Heart left ventricle (tissue), 16 donors: ENCODE measurements at places on chromosomes 1 and 21.
A peak's percentile ranks its signal among the peaks of the same experiment; 100 is the strongest.

GRCh38 chr1:217137210-217137881 lies 414.1 kb upstream of the ESRRG start:
- DNase-seq: no peak

- DNase-seq: no peak
These were observed 18.7 kb upstream of the SLAMF6 start for GRCh38 chr1:160541622-160542302.

- DNase-seq: no peak
These were observed 548 bp downstream of the B3GALT5 start for GRCh38 chr21:39613041-39613934.

- no peak for DNase-seq
These were observed 3.8 kb upstream of the LCE3A start for GRCh38 chr1:152626744-152627143.

DNA sequence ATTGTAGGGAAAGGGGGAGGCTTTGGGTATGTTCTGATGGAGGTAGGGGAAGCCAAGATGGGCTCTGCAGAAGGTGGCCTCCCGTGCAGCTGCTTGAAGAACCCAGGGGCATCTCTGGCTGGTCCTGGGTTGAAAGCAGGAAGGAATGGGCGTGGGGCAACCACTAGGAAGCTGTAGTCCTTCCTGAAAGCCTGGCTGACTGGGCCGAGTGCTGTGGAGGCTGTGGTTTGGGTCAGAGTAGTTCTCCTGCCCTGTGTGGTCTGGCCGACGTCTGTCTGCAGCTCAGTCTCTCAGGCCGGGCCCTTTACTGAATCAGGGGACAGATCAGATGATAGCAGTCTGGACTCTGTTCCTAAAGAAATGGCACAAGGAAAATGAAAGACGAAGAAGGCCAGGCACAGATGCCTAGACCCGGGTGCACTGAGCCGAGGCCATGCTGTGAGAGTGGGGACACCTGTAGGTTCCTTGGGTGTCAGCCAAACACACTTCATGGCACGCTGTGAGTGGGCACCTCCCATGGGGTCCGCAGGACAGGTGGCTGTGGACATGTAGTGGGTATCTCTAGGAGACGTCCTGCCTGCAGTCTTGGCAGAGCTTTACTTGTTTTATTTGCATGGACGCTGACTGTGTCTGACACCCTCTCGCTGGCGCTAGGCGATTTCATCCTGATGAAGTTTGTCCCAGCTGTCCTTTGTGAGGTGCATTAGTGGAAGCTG lies 87.0 kb downstream of the POFUT2 start:
- no peak for DNase-seq

DNA sequence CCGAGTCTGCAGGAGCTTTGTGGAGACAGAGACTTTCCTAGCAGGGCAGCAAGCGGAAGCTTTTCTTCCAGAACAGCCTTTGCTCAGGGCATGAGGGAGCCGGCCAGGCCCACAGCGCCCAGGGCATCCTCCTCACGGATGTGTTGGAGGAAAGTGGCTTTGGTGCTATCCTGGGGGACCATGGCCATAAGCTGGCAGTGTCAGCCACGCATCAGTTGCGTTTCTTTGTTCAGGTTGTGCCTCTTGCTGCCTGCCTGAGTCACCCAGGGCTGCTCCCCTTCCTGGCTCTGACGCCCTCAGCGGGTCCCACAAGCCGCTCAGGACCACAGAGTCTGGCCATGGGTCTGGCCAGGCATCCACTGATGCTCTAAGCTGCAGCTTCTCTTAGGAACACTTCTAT lies 39.6 kb upstream of the PRSS38 start:
- no peak for DNase-seq

- no peak for DNase-seq
These were observed 76.5 kb upstream of the WDR26 start for GRCh38 chr1:224510880-224511645.

GRCh38 chr1:153577138-153577537 lies 11.5 kb upstream of the S100A2 start:
- no peak for DNase-seq

DNA sequence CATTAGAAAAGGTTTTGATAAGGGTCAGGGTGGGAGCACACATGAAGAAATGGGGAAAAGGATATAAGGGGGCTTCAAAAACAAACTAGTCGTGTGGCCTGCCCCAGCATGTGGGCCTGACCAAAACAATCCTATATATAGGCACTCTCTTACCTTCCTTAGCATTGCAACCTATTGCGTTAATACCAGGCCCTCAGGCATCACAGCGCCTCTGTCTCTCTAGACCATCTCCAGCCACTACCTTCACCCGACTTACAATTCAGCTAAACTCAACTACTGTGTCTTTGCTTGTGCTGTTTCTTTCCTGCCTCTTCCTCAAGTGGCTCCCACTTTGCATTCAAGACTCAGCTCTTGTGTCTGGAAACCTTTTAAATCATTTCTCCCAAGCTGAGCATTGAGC lies 47.0 kb upstream of the GJA5 start:
- no peak for DNase-seq

GRCh38 chr1:226131639-226132038 lies 54.9 kb downstream of the ACBD3 start:
- DNase-seq: no peak

DNA sequence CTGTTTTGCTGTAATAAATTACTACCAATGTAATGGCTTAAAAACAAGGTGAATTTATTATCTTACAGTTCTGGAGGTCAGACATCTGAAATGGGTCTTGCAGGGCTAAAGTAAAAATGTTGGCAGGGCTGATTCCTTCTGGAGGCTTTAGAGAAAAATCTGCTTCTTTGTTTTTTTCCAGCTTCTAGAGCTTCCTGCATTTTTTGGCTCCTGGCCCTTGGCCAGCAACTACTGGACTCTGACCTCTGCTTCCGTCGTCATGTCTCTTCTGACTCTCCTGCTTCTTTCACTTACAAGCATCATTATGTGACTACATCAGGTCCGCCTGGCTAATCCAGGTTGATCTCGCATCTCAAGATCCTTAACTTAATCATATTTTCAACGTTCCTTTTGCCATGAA lies 350.9 kb downstream of the S1PR1 start:
- DNase-seq: peak; percentile 71
